ENCODE measurements at places on chromosomes 4 and X.

GRCh38 chrX:106791495-106791894, 11.0 kb upstream of the TBC1D8B start:
- peak; percentile 0 for DNase-seq

DNA sequence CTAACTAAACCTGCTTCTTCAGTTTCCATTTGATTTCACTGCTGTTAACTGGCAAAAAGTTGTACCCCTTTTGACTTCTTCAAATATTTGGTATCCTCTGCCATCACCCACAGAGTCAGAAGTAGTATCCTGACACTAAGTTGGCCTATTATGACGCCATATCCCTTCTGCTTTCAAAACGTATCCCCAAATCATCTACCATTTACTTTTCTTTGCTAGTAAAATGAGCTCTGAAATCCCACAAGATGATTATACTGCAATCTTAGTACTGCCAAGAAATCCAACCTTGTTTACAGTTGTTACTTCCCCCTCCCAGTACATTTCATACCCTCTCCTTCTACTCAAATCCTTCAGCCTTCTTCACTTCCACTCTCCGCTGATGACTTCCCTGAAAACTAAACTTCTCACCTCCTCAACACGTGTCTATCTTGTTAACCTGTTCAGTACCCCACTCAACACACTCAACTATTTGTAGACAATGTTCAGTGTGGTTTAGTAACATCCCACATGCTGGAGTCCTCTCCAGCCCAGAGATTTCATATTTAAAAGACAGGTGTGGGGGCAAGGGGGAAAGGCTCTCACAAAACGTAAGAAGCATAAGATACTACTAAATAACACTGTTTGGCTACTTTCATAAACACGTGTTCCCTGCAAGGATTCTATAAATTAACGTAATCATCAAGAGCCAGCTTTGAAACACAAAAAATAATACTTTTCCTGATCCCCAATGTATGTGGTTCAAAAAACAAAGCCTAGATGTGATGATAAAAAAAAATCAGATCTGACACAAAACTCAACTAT, 1.3 kb downstream of the NAF1 start:
- no peak for DNase-seq

GRCh38 chrX:63275127-63275526, 76.0 kb downstream of the SPIN4 start:
- no peak for DNase-seq

GRCh38 chr4:139184129-139184528, 7.1 kb upstream of the ELF2 start:
- no peak for DNase-seq

- DNase-seq: peak; percentile 14
These were observed 95.8 kb downstream of the MGST2 start for GRCh38 chr4:139761461-139761860.

DNA sequence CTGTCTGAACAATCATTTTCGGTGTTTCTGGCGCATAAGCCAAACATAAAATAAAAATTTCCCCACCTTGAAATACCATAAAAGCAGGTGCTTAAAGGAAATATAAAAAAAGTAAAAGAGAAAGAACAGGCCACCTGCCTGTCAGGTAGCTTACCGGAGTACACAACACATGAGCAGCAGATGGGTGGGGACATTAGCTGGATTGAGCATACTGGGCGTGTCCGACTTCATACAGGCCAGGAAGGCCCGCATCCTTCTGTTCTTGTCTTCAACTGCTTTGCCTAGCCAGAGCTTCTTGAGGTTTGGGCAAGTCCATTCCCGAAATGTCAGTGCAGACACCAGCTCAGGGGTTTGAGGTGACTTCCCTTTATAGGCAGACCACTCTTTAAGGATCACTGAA, 66.7 kb downstream of the FAM120C start:
- no peak for DNase-seq

- no peak for DNase-seq
These were observed 50.9 kb downstream of the ABCG2 start for GRCh38 chr4:88107406-88108107.

Measured in SW 1271 (cell line).